COR-L47 (cell line): ENCODE measurements at places on chromosomes 3 and 15.

DNA sequence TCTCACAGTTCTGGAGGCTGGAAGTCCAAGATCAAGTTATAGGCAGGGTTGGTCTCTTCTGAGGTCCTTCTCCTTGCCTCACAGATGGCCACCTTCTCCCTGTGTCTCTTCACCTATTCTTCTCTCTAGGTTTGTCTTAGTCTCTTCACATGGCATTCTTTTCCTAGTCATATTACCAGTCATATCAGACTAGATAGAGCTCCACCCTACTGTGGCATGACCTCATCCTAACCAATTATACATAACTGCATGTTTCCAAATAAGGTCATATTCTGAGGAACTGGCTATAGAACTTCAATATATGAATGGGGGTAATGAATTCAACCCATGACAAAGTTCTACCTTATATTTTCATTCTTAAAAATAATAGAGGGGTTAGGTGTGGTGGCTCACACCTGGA, 196.4 kb upstream of the UBE3A start:
- DNase-seq = no peak

GRCh38 chr15:99402014-99402729, 150.9 kb downstream of the LRRC28 start:
- DNase-seq = no peak

DNA sequence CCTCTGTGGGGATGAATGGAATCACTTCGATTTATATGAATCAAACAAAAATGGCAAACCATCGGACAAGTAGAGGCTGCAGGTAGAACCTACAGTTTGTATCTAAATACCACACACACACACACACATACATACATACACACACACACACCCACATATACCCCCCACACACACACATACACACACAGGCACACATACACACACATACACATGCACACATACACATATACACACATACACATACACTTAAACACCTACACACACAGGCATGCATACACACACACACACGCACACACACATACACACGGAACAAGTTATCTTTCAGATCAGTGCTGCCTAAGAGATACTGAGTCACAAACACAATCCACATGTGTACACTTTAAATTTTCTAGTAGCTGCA, 24.3 kb downstream of the HEG1 start:
- DNase-seq = no peak

DNA sequence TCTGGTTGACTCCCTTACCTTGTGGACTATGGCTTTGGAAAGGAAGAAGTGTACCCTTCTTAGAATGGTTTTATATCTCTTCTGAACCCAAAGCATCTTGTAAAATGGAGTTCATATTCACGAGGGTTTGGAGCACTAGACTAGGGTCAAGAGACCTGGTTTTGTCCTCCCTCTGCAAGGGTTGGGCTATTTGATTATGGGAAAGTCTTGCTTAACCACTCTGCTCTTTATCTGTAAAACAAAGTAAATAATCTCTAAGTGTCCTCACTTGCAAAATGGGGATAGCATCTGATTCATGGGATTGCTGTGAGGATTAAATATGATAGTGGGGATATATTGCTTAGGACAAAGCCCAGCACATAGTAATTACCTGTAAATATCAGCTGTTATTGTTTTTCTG, 17.9 kb upstream of the SLC2A2 start:
- DNase-seq = no peak
